ENCODE measurements at places on chromosomes 2 and 18.

DNA sequence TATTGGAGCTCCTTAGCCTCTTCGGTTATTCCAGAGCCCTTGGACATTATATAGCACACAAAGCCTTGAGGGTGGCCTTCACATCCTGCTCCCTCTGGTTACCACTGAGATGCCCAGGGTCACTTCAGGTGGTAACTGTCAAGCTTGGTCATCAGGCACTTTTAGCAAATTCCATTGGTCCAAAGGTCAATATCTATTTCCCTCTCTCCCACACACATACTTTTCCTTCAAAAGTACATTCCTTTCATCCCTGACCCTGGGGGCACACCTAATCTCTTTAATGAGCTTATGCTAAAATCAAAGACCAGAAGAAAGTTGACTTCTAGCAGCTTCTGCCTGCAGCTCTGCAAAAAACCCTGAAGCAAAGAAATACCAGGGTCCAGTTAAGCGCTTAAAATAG lies 172.0 kb upstream of the NRP2 start:
- DNase-seq = no peak

- DNase-seq = no peak
These were observed 88.0 kb downstream of the ACTR3 start for GRCh38 chr2:113977660-113978523.

DNA sequence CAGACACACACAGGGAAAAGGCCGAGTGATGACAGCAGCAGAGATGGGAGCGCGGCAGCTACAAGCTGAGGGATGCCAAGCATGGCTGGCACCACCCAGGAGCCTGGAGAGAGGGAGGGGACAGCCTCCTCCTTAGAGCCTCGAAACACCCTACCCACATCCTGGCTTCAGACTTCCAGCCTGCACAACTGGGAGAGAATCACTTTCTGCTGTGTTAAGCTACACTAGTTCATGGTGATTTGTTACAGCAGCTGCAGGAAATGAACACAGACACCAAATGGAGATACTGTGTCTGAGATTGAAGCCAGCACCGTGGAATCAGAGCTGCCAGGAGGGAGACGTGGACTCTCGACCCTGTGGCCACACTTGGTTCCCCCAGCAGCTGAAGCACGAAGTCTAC lies 27.5 kb upstream of the FOSL2 start:
- no peak for DNase-seq

DNA sequence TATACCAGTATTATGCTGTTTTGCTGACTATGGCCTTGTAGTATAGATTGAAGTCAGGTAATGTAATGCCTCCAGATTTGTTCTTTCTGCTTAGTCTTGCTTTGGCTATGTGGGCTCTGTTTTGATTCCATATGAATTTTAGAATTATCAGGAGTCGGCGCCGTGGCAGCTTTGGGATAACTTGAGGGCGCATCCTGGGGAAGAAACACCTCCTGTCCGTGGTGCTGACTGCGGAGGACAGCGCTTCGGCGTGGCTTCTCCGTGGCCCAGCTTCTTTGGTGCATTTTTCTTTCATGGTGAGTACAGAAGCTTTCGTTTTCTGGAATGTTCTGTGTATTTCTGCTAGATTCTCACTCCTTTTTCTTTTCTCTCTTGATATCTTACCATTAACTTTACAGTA lies 25.2 kb downstream of the CCDC74A start:
- no peak for DNase-seq

DNA sequence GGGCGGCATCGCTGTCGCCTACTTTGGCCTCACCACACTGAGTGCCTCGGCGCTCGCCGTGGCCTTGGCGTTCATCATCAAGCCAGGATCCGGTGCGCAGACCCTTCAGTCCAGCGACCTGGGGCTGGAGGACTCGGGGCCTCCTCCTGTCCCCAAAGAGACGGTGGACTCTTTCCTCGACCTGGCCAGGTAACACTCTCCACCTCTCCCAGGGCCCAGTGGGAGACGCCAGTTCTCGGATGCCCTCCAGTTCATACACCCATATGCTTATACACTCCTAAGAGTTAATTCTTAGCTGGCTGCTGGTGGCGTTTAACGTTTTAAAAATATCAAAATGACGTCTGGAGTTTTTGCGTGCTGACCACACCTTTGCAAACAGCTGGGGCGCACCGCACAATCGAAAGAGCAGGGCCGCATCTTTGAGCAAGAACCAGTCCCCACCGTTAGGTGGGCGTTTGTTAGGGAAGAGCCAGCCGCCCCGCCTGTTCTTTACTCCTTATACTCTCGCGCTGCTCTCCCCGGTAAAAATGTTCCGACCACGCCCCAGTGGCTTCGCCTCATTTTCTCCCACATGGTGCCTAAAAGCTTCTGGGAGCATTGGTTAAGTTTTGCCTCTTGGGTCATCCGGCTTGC lies 899 bp downstream of the SLC1A4 start:
- no peak for DNase-seq

- no peak for DNase-seq
These were observed 109.0 kb downstream of the ACAA2 start for GRCh38 chr18:49704334-49704733.

DNA sequence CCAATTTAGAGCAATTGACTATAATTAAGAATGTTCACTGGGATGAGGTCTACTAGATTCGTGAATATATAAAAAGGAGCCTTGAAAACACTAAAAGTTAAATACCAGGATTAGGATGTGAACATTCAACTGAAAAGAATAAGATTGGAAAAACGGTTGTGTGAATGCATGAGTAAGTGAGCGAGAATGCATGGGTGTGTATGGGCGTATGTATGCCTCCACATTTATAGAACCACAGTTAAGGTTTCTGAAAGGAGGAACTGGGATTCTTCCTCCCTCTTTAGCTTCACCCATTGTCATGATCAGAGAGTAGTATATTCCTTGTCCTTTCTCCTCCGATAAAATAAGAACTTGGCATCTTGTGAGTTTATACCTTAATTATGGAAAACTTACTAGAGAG lies 151.1 kb upstream of the UBE2E3 start:
- DNase-seq = no peak

- no peak for DNase-seq
These were observed 77.8 kb downstream of the PDCL3 start for GRCh38 chr2:100640431-100641124.

- DNase-seq = no peak
These were observed 235.3 kb downstream of the ANKRD36 start for GRCh38 chr2:97348265-97348664.

GRCh38 chr18:58612315-58613055 lies 16.4 kb downstream of the ALPK2 start:
- no peak for DNase-seq

DNA sequence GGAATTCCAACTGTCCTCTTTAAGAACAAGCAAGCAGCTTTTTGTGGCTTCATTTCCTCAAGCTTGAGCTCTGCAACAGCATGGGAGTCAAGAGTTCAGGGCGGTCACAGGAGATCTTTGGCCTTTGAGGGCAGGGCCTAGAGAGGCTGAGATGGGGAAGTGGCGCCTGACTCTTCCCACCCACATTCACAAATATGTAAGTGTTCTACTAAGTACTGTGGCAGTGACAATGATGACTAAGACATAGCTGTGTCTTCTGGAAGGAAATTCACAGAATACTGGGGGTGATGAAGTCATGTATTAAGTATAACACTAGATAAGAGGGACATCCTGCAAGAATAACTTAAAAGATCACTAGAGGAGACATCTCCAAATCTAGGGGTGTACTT lies 15.0 kb downstream of the RND3 start:
- no peak for DNase-seq

DNA sequence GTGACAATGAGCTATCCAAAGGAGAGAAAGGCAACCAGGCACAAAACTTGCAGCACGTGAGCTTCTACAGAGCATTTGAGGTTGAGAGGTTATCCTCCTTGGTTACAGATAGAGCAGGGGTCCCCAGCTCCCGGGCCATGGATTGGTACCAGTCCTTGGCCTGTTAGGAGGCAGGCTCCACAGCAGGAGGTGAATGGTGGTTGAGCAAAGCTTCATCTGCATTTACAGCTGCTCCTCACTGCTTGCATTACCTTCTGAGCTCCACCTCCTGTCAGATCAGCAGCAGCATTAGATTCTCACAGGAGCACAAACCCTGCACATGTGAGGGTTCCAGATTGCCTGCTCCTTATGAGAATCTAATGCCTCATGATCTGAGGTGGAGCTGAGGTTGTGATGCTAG lies 57.8 kb upstream of the ST8SIA3 start:
- no peak for DNase-seq

- no peak for DNase-seq
These were observed at the start of gene B3GNT7 for GRCh38 chr2:231395188-231396057. TSS of gene B3GNT7 (plus strand) at chr2:231395710. CDS start at chr2:231395804, 94 bp downstream.

GRCh38 chr2:47655563-47655880 lies 127.4 kb upstream of the MSH6 start:
- no peak for DNase-seq

DNA sequence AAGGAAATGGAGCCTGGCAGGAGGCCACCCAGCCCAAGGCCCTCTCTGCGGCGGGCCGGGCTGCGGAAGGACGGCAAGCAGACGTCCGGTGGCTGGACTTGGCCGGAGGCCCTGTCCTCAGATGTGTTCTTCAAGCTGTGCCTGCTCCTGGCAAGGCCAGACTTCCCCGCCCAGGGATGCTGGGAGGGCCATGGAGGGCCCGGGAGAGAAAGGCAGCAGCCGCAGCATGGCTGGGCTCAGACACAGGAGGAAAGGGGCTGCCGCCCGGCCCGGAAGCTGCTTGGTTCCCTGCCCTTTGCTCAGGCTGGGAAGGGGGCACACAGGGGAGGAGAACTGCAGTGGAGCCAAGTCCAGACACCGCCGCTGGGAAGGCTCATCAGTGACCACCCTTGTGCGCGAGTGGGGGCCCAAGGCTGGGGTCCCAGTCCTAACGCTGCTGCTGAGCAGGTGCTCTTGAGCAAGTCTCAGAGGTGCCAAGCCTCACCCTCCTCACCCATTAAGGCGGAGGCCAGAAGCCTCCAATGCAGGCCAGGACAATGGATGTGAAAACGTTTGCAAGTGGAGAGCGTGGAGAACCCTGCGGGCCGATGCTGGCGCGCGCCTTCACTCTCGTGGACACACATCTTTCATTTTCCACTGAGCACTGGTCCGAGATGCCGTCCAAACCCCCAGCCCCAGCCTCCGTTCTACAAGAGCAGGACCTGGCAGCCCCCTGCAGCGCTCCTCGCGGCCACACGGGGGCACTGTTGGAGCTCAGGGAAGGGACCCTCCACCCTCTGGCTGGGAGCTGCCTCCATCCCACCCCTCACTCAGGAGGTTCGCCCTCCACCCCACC lies 7.9 kb downstream of the CROCC2 start:
- peak; percentile 28 for DNase-seq

DNA sequence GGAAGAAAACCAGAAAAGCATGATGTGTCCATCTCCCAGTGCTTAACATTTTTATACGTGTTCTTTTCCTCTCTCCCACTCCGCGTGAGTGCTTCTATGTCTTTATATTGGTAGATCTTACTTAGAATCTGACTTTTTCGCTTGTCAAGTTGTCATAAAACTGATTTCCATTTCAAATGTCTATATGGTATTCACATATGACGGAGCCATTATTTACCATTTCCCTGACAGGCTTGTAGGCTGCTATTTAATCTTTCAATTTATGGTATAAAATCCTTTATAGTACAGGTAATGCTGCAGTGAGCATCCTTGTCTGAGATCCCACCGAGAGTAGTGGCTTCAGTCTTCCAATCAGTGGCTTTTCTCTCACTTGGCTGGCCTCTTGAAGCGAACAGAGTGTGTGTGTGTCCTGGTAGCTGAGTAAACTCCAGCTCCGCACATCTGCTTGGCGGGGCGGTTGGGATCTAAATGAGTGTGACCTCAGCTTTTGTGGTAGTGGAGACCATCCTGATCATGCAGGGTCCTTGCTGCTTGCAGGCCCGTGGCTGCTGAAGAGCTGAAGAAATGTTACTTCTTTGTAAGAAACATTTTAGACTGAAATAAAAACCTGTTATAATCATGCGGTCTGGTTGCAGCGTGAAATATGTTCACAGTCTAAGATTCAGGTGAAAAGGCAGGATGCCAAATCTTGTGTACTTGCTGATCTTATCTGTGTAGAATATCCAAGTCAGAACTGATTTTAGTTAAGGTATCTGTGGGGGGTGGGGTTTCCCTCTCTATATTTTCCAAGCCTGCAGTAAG lies 40.2 kb downstream of the INPP4A start:
- no peak for DNase-seq

DNA sequence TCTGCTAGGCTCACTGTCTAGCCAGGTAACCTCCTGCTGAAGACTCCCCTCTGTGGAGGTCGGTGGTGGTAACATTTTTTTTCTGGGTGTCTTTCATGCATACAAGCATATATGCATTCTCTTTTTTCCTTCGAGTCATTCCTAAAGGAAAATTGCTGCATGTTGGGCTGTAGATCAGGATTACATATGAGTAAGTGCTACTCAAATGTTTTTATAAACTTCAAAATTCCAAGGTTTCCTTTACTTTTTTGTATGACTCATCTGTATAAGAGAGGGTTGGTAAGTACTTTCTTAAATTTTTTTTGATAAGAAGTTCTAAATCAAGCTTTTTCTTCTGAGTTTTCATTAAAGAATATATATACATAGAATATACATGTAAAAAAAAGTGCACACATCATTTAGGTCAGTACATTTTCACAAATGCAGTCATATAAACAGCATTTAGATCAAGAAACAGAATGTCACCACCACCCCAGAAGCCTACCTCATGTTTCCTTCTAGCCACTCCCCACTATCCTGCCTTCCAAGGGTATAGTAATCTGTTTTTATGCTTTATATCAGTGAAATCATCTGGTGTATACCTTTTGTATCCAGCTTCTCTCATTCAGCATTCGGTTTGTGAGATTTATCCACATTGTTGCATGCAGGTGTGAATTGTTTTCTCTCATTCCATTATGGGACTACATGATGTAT lies 128.0 kb upstream of the MAP3K20 start:
- no peak for DNase-seq

DNA sequence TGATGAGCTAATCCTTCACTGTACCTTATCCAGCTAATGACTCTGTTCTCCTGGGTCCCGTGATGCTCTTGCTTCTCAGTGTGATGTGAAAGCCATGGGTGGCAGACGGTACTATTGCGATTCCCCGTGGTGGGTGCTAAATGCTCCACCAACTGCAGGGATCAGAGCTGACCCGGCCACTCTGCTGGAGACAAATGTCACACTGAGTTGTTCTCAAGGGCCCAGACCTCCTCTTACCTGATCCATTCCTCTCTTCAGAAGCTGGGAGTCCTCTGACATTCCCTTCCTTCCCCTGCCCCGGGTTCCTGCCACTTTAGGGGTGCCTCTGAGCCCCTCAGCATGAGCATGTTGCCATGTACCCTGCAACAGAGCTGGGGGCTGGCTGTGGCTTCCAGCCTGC lies 105.1 kb downstream of the MAPK4 start:
- no peak for DNase-seq

DNA sequence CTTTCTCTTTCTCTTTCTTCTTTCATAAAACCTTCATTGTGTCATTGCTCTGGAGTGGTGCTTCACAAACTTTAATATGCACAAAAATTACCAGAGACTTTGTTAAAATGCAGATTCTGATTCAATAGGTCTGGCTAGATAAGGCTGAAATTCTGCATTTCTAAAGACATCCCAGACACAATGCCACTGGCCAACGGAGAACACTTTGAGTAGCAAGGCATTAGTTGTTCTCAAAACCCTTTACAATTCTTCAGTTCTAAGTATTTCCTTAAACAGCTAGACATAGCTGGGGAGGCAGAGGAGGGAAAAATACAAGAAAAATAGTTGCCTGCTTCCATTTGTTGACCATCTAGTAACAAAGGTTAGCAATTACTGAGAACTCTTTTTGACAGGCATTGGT lies 101.8 kb upstream of the PIK3C3 start:
- no peak for DNase-seq
